Stimulated activated CD4-positive, alpha-beta T cell treated with anti-CD3 and anti-CD28 coated beads, Interleukin-15, amount 100 ng/mL, for 1 hour (primary cell): ENCODE measurements at places on chromosomes 3 and 15.

DNA sequence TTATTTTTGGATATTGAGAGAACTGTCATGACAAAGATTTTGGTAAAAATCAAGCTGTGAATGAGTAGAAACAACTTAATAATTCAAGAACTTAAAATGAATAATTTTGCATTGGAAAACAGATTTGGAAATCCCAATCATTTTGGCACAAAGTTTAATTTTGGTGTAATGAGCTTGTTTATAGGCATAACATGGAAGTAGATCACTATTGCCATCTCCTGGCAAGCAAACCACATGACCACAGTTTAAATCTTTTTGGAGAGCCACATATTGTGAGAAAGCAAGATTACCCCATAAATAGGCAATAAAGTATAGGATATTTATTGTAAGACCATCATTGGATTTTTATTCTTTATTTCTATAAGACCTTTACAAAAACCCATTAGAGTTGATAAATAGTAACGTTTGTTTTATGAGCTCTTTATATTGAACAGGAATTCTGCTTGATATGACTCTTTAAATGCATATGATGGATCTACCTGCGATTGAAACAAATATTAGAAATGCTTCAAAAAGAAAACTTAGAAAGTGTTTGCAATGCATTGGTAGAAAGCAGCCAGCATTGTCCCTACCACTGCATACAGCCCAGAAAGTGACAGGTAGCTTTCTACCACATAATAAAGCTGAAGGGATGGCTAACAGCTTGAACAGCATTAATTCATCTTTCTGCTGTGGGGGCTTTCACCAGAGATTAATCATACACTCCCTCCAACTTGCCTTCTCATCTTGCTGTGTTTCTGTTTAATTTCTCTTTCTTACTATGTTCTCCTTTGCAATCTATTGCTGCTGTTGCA, 766.8 kb downstream of the TBL1XR1 start:
- no peak for DNase-seq

- no peak for DNase-seq
Measured at GRCh38 chr3:124429129-124429815, 301.0 kb upstream of the UMPS start.

DNA sequence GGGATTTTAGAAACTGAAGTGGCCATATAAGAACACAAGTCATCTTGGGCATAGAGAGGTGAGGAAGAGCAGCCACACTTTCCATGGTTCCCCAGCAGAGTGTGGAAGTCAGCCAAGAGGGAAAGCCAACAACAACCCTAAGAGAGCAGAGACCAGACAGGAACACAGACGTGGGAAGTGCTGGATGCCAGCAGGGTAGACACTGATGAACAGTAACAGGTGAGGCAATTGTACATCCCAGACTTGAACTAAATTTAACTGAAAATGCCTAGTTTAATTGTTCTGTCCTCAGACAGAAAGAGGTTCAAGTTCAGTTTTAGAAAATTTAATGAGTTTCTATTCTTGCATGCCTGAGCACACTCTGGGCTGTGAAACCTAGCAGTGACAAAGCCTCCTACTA, 212.1 kb downstream of the ATP8B4 start:
- DNase-seq, result no peak

- no peak for DNase-seq
Measured at GRCh38 chr3:62361261-62361660, 12.1 kb downstream of the FEZF2 start.

GRCh38 chr3:17656264-17656663, 86.2 kb downstream of the TBC1D5 start:
- DNase-seq, result no peak

- DNase-seq, result no peak
Measured at GRCh38 chr15:62757535-62757934, 285.0 kb upstream of the TPM1 start.

DNA sequence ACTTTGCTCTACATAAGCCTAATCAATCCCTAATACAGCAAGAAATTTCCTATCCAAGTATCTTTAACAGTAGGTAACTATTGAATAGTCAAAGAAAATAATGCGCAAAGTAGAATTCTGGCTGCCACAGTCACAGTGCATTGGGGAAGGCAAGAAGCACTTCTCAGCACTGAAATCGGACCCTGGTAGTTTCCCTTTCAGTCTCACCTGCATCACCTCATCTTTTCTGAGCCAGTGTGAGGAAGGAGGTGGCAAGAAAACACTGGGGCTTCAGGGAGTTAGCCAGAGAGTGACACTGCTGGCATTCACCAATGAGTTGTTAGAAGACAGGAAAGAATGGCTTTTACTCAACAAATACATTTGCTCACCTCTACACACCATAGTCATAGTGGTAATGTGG, 8.3 kb downstream of the TRIM42 start:
- no peak for DNase-seq

DNA sequence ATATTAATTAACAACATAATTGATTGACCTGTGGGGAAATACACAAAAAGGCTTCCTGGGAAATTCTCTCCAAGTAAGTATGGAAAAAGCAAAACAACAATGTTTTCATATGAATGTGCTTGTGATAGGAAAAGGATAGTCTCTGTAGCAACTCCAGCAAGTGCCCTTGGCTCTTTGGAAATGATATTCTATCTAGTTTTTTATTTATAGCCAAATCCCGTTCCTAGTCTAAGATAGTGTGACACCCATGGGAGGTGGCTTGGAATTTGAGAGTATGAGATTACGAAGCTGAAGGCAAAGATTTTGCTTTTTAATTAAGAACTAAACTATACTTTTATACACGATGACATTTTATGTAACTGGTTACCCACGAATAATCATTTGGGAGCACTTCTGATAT, 119.9 kb downstream of the PDZRN3 start:
- no peak for DNase-seq

DNA sequence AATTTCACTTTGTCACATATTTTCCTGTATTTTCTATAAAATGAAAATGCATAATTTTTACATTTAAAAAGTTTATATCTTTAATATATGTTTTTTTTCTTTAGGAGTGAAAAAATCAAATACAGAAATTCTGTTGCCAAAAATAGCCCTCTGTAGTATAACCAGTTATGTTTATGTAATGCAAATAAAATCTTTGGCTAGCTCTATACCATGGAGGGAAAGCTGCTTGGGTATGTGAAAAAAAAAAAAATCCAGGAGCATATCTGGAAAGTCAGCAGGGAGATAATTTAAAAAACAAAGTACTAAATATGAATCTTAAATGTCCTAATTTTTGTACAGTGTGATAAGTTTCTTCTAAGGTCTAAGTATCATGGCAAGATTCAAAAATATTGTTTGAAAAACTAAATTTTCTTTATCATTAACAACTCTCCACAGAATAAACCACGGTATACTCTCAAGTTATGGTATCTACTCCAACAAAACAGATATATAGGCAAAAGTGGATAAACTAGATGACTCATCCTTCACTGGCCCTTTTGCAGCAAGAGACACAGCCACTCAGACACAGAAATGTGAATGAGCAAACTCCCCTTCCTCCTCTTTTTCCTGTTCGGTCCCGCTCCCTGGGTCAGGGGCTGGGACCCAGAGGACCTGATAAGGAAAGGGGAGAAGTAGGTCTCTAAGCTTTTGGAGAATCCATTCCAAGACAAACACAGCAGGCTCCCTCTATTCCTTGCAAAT, 66.6 kb downstream of the PDZRN3 start:
- no peak for DNase-seq

GRCh38 chr3:104437891-104438290, 928.8 kb upstream of the ALCAM start:
- no peak for DNase-seq

GRCh38 chr15:95013381-95013780, 782.0 kb downstream of the MCTP2 start:
- no peak for DNase-seq

- no peak for DNase-seq
Measured at GRCh38 chr3:189276444-189277219, 104.9 kb downstream of the TPRG1 start.

- DNase-seq, result no peak
Measured at GRCh38 chr3:13221491-13222061, 148.3 kb upstream of the IQSEC1 start.

DNA sequence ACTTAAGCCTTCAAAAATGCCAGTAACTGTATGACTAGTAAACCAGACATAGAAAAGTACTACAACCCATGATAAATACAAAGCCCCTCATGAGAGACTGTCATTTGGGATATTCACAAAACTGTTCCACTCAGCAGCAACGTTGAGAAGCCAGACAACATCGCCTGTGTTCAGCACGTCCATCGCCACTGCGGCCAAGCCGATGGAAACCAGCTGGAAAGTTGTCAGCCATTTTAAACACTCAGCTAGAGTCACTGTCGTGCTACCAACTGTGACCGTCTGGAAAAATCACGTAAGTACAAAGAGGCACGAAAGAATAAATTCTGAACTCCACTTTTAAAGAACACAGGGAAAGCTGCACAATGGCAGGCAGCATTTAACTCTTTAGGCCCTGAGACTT, 340.7 kb upstream of the WNT5A start:
- no peak for DNase-seq

DNA sequence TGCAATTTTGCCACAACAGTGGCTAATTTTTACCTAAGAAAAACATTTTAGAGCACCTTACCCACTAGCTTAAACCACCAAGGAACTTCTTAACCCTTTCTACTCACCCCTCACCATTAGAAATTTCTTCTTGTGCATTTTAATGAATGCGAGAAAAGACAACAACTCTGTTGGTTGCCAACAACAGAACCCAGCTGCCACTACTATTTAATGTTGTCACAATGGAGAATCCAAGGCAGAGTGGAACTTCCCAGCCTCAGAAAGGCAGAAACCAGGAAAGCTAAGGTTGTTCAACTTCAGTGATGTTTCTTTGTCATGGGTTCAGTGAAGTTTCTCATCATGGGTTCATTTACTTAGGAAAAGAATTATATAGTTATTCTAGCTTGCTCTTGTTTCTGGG, 325.2 kb upstream of the ARL6 start:
- no peak for DNase-seq

GRCh38 chr15:48796930-48797329, 13.9 kb downstream of the CEP152 start:
- no peak for DNase-seq

GRCh38 chr3:62922326-62922725, 47.1 kb upstream of the CADPS start:
- DNase-seq, result no peak

- no peak for DNase-seq
Measured at GRCh38 chr3:29279286-29279685, 1.6 kb upstream of the RBMS3 start.

DNA sequence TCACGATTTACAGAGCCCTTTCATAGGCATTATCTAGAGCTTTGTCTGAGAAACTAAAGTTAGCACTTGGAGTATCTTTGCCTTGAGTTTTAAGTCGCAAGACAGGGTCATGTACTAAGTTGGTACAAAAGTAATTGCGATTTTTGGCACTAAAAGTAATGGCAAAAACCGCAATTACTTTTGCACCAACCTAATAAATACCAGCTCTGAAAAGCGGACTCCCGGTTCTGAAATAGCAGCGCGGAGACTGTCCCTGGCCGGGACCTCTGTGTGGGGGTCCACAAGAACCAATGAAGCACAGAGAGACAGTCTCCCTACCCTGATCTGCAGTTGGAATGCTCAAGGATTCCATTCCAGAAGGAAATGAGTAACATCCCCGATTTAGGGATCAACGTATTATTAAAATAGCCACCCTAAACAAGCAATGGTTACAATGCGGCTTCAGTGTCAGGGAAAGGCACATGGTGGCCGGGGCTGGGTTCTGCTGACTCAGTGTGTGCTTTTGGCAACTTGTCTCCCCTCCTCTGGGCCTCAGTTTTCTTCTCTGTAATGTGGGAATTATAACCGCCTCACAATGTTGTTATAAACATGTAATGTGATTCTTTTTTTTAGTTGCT, 150.3 kb upstream of the MCTP2 start:
- DNase-seq, result no peak

DNA sequence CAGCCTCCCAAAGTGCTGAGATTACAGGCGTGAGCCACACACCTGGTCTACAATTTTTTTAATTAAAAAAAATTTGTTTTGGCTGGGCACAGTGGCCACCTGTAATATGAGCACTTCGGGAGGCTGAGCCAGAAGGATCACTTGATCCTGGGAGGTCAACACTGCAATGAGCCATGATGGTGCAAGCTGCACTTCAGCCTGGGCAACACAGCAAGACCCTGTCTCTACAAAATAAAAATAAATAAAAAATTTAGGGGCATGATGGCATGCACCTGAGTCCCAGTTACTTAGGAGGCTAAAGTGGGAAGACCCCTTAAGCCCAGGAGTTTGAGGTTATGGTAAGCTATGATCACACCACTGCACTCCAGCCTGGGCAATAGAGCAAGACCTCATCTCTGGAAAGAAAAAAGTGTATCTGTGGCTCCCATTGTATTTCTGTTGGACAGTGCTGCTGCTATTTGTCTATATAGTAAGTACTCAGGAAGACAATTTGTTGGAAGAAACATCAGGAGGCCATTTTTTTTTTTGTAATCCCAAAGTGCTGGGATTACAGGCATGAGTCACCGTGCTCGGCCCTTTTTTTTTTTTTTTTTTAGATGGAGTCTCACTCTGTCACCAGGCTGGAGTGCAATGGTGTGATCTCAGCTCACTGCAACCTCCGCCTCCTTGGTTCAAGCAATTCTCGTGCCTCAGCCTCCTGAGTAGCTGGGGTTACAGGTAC, 27.5 kb upstream of the SH3BP5 start:
- DNase-seq, result no peak

DNA sequence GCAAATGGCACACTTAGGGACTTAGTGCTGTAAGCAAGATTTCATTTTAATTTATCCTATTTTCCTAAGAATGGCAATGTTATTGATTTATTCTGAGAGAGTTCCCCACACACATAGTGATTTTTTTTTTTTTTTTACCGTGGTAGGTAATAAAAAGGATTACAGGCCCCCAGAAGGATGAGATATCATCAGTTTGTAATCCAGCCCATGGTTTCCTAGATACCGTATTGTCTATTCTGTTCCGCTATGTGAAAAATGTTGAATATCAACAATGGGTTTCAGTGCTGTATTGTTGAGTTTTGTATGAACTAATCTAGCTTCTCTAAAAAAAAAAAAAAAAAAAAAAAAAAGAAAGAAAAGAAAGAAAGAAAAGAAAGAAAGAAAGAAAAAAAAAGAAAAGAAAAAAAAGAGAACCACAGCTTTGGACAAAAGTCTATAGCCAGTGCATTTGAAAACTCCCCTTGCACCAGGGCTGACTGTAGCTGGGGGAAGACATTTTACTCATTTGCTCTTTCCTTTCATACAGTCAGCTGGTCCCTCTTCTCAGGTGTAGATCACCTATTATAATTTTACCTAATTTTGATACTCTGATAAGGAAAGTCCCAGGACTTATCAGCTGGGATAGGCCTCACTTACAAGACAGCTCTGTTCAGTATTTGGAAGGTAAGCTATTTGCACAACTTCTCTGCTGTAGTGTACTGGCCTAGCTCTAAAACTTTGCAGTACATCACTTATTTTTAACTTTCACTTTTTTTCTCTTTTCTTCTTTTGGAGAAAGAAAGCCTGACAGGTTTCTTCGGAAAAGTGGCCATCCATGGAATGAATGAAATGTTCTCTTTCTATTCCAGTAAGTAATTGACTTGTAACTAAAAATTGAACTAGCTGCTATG, 101.4 kb upstream of the SOX2 start:
- DNase-seq, result no peak

- no peak for DNase-seq
Measured at GRCh38 chr3:144351773-144352365, 380.2 kb downstream of the DIPK2A start.
